ENCODE measurements at places on chromosomes 3 and 15. TPM values are rescaled to one million over a fixed set of nuclear protein-coding genes. Genes with fewer than 3 reads are reported as not detected.

Gene FRMD4B
- 54.7 TPM for total RNA-seq

DNA sequence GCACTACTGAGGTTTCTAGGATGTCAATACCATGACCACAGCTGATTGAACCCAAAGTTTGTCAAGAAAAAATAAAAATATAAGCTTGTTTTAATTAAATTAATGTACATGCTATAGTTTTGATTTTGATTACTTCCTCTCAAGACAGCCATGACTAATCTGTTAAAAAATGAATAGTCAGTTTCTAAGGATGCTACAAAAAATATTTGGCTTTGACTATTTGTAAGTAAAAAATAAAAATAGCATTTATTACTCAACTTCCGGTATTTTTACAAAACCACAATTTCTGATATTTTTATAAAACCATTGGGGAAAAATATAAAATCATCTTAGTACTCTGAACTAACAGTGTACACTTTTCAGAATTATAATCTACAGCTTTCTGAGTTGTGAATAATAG is 12.1 kb upstream of the TEX9 start:
- H3K4me3 ChIP-seq: no peak overlapping the region
- no peaks in the 10 kb centered on the region for H3K27me3 ChIP-seq
- H3K36me3 ChIP-seq: no peaks in the 10 kb centered on the region
- no peak for DNase-seq
- no peaks in the 10 kb centered on the region for H3K4me1 ChIP-seq

DNA sequence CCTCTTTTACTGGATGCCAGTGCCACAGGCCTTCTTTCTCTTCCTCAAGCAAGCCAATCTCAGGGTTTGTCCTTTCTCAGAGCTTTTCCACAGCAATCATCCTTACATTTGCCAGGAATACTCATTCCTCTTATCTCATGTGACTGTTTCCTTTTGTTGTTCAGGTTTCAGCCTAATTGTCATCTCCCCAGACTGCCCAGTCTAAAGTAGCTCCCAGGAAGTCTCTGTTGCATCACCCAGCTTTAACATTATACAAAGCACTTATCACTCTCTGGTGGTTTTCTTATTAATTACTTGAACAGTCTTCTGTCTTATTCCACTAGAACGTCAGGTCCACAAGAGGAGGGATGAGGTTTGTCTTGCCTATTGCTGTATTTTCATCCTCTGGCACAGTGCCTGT is 65.8 kb downstream of the CADPS start:
- no peak overlapping the region for H3K4me3 ChIP-seq
- no peaks in the 10 kb centered on the region for H3K27me3 ChIP-seq
- no peak overlapping the region for H3K27ac ChIP-seq
- no peaks in the 10 kb centered on the region for H3K4me1 ChIP-seq
- no peak for DNase-seq

Gene PRR20G
- total RNA-seq: not detected

Gene CHRNB4
- total RNA-seq: not detected

- H3K4me3 ChIP-seq: peak overlapping the region; percentile 78
- H3K36me3 ChIP-seq: no peaks in the 10 kb centered on the region
- H3K27ac ChIP-seq: peak overlapping the region; percentile 71
- peak; percentile 15 for DNase-seq
Measured at GRCh38 chr15:90002428-90002844, 1.3 kb downstream of the ZNF710 start.

GRCh38 chr15:70810916-70811578 is 42.9 kb downstream of the LARP6 start:
- H3K36me3 ChIP-seq: no peaks in the 10 kb centered on the region
- no peaks in the 10 kb centered on the region for H3K4me1 ChIP-seq
- no peak for DNase-seq
- H3K4me3 ChIP-seq: no peak overlapping the region
- H3K27ac ChIP-seq: no peak overlapping the region

GRCh38 chr3:22421589-22421988 is 670.6 kb upstream of the ZNF385D start:
- H3K4me3 ChIP-seq: no peak overlapping the region
- no peak for DNase-seq
- H3K27me3 ChIP-seq: no peaks in the 10 kb centered on the region
- no peaks in the 10 kb centered on the region for H3K4me1 ChIP-seq
- no peak overlapping the region for H3K27ac ChIP-seq

Gene GOLGA6L2
- total RNA-seq: not detected

Gene KLHL25
- total RNA-seq: 8.8 TPM

DNA sequence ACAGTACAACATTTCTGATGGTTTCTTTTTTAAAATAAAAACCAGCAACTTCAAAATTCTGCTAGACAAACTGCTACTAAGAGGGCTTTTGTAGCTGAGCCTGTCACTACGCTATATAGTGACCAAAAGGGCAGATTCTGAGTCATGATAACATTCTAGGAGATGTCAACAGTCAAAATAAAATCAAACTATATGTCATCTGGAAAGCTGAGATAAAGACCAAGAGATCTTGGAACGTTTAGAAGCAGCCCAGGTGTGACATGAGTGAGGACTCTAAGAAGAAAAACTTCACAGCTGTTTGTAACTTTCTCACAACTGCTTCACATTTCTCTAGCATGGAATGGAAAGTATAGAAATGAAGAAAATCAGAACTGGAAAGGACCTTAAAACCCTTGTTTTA is 84.6 kb downstream of the FILIP1L start:
- H3K36me3 ChIP-seq: peaks cover 2% of the 10 kb centered on the region
- H3K27me3 ChIP-seq: no peaks in the 10 kb centered on the region
- peak; percentile 16 for DNase-seq
- H3K27ac ChIP-seq: no peak overlapping the region

- H3K27ac ChIP-seq: no peak overlapping the region
- no peak for DNase-seq
- no peaks in the 10 kb centered on the region for H3K4me1 ChIP-seq
- no peaks in the 10 kb centered on the region for H3K36me3 ChIP-seq
Measured at GRCh38 chr3:66803206-66803605, 194.9 kb upstream of the KBTBD8 start.

DNA sequence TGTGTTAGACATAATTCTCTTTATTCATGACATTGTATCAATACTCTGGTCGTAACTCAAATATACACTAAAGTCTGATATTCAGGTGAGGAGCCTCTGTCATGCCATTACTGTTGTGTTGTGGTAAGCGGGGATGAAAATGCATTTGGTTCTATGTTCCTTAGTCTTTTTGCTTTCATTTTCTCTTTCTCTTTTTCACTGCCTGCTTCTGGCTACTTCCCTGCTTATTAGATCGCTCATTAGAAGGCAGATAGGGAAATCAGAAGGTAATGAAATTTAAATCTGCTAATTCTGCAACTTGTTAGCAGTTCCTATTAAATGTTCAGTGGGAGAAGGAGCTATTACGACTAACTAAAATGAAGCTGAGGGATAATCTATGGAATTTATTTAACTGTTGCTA is 345.0 kb downstream of the GRM7 start:
- H3K27me3 ChIP-seq: no peaks in the 10 kb centered on the region
- no peaks in the 10 kb centered on the region for H3K4me1 ChIP-seq
- DNase-seq: no peak
- H3K27ac ChIP-seq: no peak overlapping the region

DNA sequence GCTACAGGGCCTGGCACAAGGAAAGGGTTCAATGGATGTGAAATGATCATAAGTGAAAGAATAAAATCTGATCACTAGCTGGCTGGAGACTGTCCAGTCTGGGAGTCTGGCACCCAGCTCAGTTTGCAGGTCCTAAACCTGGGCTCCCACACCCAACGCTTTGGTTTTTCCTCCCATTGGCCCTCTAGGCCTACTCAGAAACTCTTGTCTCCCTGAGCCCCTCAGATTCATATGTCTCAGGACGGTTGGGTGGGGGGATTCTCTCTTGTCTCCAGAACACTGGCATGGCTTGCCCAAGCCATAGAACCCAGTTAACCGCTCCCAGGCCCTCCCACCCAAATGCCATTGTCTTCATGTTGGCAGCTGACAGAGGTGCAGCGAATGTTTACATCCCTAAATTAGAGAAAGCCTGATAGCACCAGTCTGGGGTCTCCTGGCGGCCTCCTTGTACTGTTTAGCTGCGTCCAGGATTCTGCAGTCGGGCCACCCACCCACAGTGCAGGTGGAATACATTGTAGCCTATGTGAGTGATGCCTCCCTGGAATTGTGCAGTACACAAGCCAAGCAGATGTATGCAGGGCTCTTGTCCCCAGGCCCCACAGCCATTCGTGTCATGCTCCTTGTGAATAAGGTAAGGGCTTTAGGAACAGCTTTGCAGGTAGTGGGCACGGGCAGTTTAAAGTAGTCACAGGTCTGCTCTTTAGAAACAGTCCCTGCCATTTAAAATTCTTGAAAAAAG is 266.3 kb downstream of the XXYLT1 start:
- H3K27ac ChIP-seq: no peak overlapping the region
- no peaks in the 10 kb centered on the region for H3K4me1 ChIP-seq
- H3K27me3 ChIP-seq: peaks cover 5% of the 10 kb centered on the region
- no peaks in the 10 kb centered on the region for H3K36me3 ChIP-seq

GRCh38 chr3:184498986-184499606 is 62.5 kb upstream of the EPHB3 start:
- no peaks in the 10 kb centered on the region for H3K4me1 ChIP-seq
- no peak for DNase-seq
- H3K4me3 ChIP-seq: no peak overlapping the region
